ENCODE measurements at places on chromosomes 3 and 15.

DNA sequence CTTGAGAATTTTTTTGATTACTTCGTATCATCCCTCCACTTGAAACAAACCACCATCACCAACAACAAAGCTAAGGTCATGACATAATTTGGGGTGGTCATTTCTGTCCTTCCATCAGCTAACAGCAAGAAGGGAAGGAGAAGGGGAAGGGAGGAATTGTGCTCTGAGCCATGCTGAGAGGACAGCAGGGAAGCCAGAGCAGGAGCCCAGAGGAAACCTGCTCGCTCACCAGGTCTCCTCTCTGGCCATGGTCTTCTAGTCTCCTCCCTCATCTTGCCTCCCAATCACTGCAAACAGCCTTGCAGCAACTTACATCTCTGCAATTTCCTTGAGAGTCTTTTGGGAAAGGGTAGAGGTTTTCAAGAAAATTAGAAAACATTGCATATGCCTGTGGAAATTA is 196.7 kb downstream of the SSR3 start:
- no peak for DNase-seq

- no peak for DNase-seq
These were observed 44.2 kb downstream of the MKRN2 start for GRCh38 chr3:12601072-12601471.

- no peak for DNase-seq
These were observed 72.8 kb upstream of the RARB start for GRCh38 chr3:25355034-25355885.

- DNase-seq = no peak
These were observed 2.0 kb downstream of the MST1R start for GRCh38 chr3:49901366-49902339.

DNA sequence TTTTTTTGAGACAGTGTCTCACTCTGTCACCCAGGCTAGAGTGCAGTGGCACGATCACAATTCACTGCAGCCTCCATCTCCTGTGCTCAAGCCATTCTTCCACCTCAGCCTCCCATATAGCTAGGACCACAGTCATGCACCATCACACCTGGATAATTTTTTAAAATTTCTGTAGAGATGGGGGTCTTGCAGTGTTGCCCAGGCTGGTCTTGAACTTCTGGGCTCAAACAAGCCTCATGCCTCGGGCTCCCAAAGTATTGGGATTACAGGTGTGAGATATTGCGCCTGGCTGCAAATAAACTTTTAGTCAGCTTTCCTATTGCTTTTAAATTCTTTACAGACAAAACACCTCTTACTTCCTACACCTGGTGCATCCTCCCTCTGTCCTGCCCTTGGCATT is 102.1 kb upstream of the VEPH1 start:
- no peak for DNase-seq

- DNase-seq = no peak
These were observed 124.1 kb upstream of the IQSEC1 start for GRCh38 chr3:13197281-13197680.

DNA sequence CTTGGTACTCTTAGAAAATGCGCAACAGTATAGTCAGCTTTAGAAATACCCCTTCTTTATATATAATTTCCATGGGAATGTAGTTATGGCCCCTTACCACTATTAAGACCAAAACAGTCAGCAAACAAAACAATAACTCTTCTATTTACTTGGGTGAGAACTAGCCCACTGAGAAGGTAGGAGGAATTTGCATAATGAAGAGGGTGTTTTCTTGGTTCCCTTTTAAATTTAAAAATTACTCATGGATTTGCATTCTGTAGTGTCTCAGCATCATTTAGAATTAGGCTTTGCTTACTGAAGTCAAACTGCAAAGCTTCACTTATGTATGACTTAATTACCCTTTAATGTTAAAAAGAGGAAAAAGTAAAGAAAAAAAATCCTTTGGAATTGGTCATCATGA is 350.8 kb downstream of the PTPRG start:
- DNase-seq = no peak

- DNase-seq = no peak
These were observed 18.5 kb downstream of the NT5DC2 start for GRCh38 chr3:52515192-52515591.

DNA sequence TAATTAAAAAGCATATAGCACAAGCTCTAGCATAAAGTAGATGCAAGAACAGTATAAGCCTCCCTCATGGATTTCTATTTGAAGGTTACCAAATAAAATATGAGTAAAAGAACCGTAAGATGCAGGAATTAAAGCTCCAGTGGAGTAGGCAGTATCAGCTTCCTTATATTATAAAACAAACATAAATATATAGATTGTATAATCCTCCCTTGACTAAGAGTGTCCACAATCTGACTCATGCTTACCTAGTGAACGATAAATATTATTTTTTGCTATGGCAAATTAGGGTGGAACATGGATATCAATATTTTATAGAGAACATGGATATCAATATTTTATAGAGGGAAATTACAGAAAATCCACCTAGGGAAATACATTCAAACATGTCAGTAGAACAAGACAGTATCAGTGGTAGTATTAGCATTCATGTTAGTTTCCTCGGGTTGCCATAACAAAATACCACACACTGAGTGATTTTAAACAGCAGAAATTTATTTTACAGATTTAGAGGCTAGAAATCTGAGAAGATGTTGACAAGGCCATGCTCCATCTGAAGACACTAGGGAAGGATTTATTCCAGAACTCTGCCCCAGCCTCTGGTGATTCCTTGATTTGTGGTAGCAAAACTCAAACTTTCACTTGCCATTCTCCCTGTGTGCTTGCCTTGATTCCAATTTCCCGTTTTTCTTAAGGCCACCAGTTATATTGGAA is 1521.3 kb downstream of the SI start:
- no peak for DNase-seq

DNA sequence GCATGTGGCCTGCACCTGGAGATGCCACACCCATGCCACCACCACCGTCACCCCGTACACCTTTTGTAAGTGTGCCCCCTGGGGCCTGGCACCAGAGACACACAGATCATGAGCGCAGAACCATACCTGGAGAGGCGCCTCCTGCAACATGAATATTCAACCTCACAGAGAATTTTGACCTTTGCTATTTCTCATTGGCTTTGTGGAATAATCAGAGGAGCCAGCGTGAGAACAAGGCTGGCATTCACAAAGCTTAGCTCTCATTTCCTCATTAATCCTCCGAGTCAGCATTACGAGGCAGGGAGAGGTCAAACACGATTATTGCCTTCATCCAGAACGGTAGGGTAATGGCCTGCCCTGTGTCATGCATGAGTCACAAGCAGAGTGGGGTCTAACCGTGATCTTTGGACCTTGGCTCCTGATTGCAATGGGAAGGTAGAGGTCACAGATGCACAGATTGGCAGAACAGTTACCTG is 73.0 kb upstream of the POMGNT2 start:
- DNase-seq = no peak

GRCh38 chr15:63023351-63023945 is 19.1 kb upstream of the TPM1 start:
- no peak for DNase-seq

All from NT2/D1 (cell line).